ENCODE measurements at places on chromosomes 1 and 21.

DNA sequence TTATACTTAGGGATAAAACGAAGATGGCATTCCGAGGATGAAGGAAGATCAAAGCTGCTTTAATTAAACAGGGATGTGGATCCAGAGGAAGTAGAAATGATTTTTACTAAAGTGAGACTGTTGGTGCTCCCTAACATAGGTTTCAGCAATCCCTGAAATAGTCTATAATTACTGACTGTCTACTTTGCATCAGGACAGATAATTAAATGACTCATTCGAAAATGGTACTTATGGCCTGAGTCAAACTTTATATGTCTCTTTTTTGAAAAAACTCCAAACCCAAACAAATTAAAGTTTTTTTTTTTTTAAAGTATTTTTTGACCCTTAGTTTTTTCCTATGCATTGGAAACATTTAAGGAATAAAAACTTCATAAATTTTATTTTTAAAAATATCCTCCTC, 90.3 kb downstream of the LYST start:
- peak; percentile 2 for DNase-seq

DNA sequence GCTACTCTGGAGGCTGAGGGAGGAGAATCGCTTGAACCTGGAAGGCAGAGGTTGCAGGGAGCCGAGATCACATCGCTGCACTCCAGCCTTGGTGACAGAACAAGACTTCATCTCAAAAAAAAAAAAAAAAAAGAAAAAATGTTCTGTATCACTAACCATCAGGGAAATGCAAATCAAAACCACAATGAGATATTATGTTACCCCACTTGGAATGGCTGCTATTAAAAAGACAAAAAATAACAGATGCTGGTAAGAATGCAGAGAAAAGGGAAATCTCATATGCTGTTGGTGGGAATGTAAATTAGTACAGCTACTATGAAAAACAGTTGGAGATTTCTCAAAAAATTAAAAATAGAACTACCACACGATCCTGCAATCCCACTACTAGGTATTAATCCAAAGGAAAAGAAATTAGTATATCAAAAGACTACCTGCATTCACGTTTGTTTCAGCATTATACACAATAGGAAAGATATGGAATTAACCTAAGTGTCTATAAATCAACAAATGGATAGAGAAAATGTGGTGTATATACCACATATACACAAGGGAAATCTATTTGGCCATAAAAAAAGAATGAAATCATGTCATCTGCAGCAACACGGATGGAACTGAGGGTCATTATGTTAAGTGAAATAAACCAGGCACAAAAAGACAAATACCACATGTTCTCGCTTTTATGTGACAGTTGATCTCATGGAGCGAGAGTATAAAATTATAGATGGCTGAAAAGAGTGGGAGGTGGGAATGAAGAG, 62.6 kb downstream of the ABL2 start:
- peak; percentile 45 for DNase-seq

- DNase-seq, result no peak
Measured at GRCh38 chr1:96536581-96536980, 185.0 kb upstream of the PTBP2 start.

GRCh38 chr1:205241366-205242030, 13.8 kb downstream of the TMCC2 start:
- no peak for DNase-seq

DNA sequence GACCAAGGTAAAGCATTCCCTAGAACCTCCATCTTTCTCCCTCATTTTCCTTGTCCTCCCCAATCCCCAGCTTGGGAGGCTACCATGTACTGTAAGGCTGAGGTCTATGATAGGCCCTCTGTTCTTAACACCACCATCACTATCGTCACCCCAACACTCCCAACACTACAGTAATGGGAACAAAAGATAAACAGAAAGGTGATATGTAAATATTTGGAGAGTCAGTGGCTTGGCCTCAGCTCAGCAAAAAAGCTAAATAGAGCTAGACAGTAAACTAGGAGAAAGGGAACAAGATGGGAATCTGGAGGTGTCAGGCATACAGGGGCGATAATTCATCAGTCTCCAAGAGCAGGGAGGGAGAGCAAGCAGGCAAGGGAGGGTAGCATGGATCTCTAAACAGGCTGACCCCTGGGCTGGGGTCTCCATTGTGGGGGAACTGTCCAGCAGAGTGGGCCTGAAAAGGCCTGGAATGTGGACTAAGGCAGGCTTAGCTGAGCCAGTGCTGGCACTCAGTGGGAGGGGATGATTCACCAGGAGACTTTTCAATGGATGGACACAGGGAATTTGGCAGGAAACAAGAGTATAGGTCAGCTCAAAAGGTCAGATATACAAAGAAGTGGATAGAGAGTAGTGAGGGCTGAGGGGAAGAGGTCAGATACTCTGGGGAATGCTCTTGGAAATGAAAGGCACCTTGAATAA, 6.7 kb downstream of the WNT2B start:
- DNase-seq, result peak; percentile 72

- no peak for DNase-seq
Measured at GRCh38 chr1:68100571-68100970, 50.1 kb upstream of the DIRAS3 start.

DNA sequence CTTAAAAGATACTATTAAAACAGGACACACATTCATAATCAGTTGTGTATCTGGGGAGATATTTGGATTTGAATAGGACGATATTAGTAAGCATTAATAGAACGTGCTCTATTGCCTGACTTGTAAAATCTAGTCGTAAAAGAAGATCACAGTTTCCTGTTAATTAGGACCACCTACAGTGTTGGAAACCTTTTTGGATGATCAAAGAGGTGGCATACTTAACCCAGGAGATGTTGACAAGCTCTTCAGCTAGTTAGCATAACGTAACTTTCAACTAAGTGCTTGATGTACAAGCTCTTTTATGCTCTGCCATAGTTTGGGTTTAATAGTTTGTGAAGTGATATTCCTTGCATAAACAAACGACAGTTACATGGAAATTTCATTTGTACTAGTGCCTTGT, 293.3 kb upstream of the NR5A2 start:
- DNase-seq, result peak; percentile 1

DNA sequence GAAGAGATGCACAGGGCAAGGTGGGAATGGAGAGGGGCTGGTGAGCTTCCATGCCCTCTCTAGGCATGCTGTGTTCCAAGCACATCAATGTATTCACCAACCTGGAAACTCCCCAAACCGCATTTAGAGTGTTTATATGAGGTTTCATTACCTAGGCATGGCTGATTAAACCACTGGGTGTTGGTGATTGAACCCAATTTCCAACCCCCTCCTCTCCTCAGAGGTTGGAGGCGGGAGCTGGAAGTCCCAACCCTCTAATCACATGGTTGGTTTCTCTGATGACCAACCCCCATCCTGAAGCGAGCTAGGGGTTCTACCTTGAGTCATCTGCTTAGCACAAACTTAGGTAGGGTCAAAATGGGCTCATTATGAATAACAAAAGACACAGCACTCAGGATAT, 3.0 kb upstream of the PPIE start:
- DNase-seq, result no peak

- peak; percentile 65 for DNase-seq
Measured at GRCh38 chr1:44786138-44786840, 1.7 kb downstream of the BEST4 start.

- DNase-seq, result no peak
Measured at GRCh38 chr1:16922885-16923431, 1.2 kb downstream of the CROCC start.

DNA sequence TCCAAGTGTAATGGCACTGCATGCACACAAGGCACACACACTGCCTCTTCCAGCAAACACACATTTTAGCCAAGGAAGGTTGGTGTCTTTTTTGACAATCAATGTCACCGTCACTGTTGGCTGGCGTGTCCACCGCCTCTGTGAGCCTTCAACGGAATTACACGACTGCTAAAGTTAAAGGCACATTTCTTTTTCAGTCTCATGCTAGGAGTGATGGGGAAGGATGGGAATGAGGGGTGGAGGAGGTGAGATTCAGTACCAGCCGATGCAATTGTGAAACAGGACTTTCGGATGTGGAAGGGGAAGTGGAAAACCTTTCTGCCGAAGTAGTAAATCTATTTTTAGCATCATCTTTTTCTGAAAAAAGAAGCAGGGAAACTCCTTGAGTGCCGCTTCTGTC, 1.4 kb downstream of the ELAVL4 start:
- DNase-seq, result no peak

GRCh38 chr1:185789501-185790193, 55.5 kb downstream of the HMCN1 start:
- no peak for DNase-seq

DNA sequence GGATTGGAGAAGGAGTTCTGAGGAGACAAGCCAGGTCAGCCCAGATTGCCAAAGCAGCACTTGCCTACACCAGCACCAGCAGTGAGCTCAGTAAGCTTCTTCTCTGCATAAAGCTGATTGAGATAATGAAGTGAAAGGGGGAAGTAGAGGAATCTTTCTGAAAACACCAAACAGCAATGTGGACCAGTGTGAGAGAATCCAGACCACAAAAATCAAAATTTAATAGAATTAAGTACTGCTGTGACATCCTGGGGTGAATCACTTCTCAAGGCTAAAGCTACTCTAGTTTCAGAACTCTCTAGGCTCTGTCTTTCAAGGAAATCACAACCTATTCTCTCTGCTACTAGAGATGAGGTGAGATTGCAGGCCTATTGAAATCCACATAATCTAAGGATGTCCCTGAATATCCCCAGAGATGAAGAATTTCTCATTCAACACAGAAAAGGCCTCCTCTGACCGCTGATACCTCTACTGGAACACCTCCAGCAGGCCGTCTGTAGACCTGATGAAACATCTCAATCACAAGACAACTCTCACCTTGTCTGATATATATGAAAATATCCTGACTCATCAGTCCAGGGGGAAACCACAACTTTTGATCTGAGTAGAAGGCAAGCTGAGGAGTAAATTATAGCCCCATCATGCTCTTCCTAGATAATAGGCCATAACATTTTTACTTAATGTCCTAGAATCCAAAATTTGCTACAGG, at the start of gene FCRL4:
TSS of gene FCRL4 (minus strand) at position 127 of the 709 bp plus-strand sequence. CDS start 141 bp downstream, outside the sequence.
- no peak for DNase-seq

DNA sequence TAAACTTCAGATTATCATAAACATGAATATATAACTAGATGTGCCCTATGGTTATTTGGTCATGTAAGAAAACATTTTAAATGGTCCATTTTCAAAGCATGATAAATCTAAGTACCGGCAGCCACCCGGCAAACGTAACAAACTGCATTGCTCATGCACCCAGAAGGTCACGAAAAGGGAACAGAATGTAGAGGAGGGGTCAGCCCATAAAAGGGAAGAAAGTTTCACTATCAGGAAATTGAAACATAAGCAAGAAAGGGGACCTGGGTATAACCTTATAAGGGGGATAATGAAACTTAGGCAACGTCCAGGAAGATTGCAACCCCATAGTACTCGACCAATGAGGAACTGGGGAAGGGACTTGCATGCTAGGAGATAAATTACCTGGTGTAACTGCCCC, 421.2 kb upstream of the ZRANB2 start:
- no peak for DNase-seq

GRCh38 chr1:163186862-163187261, 15.9 kb downstream of the RGS5 start:
- no peak for DNase-seq

- DNase-seq, result no peak
Measured at GRCh38 chr1:25517476-25518394, 25.7 kb upstream of the LDLRAP1 start.

DNA sequence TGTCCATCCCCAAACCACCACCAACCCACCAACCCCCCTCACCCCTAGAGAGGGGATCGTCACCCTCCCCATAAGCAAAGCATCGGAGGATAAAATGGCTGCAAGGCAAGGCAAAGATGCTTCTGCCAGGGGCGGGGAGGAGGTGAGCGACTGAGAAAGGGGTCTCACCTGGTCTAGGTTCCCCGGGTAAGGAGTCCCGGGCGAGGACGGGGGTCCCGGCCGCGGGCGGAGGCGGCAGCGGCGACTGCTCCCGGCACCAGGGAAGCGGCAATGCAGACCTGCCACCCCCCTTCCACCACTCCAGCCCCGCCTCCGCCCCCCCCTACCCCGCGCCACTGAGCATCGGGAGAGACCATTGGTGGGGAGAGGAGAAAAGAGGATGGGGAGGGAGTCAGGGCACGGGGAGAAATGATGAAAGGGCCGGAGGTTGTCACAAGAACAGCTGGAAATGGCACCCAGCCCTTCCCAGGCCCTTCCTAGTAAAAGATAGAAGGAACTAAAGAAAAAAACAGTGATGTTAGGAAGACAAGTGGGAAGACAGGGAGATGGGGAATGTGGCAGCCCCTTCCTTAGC, at the start of gene SV2A:
TSS of gene SV2A (minus strand) at position 274 of the 574 bp plus-strand sequence. CDS start 4,004 bp downstream, outside the sequence.
- DNase-seq, result peak; percentile 72

GRCh38 chr1:209863766-209864485, 36.2 kb downstream of the UTP25 start:
- no peak for DNase-seq

DNA sequence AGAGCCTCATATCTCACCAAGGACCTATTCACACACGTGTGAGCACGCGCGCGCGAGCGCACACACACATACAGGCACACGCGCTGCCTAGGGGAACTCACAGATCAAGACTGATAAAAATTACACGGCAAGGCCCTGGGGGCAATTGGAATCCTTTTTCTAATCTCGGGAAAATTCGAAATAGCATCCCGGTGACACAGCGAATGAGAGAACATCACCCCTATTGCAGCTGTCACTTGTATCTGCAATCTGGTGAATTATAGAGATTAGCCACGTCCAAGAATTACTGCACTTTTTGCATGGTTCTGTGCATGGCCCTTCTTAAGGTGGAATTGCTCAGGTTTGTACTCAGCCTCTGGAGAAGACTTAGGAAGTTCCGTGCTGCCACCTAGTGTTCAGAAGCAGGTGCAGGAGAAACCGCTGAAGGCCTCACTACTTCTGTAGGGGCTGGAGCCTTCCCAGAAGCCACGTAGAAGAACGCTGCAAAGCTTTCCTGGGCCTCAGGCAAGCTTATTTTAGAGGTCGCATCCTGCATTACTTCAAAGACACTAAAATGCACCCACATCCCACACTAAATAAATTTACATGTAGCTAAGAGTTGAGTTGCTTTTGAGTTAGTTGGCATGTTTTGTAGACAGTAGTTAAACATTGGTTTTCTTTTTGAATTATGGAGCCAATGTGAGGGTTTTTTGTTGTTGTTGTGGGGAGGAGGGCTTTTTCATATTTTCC, 229.2 kb upstream of the CAMK1G start:
- DNase-seq, result peak; percentile 90

- DNase-seq, result no peak
Measured at GRCh38 chr1:147605591-147605990, 64.3 kb downstream of the BCL9 start.

GRCh38 chr1:39694026-39694425, 2.8 kb upstream of the HPCAL4 start:
- no peak for DNase-seq

DNA sequence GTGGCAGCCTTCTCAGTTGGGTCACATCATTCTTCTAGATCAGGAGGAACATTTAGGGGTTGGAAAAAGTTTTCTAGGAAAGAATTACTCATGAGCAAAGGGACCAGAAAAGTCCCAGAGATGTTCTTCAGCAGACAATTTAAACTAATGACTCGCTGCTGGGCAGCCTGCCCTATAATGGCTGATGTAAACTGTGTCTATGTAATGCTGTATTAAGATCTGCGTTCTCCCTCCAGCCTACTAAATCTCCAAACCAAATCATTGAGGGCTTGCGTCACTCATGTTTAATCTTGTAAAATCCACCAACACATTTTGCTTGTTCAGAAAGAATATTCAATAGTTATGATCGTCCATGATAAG, 92.1 kb downstream of the LRRC8C start:
- DNase-seq, result peak; percentile 59

GRCh38 chr21:25806060-25806459, 71.3 kb downstream of the GABPA start:
- peak; percentile 3 for DNase-seq

- no peak for DNase-seq
Measured at GRCh38 chr1:183898001-183898396, 93.1 kb downstream of the RGL1 start.
